ENCODE measurements at places on chromosomes 11 and 22.

DNA sequence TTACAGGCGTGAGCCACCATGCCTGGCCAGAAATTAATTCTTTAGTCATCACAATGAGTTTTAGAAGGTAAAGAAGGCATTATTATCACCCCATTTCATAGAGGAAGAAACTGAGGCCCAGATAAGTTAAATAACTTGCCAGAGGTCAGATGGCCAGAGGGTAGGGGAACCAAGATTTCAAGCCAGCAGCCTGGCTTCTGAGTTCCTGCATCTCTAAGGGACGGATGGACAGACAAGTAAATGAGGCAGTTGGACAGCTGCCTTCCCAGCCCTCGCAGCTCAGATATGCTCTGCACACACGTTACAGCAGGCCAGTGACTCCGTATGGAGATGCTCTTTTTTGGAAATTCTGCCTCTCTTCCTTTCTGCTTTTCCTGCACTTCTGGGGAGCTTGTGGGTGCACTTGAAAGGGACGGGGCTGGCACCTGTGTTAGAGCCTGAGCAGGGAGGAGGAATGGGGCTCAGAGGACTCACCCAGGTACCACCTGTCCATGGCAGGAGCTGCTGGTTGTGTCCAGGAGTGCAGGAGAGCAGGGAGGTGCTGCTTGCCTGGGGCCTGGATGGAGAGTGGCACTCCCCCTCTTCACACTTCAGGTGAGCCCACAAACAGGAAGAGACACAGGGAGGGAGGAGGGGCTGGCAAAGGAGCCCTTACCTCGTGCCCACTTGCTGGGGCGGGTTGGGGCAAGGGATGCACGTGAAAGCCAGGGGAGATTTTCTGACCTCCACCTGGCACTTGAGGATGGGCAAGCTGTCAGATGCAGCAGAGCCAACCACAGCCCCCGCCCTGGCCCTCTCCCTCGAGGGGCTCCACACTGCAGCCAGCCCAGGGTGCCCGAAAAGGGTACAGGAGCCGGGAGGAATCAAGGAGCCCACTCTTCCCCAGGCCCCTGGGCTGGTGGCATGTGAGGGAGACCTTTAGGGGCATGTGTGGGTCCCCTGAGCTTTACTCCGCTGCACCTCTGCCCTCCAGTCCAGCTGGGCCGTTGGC lies 3.3 kb upstream of the FXYD2 start:
- no peak for DNase-seq

- no peak for DNase-seq
Measured at GRCh38 chr11:119794756-119795155, 65.8 kb upstream of the NECTIN1 start.

GRCh38 chr22:27089264-27089663 lies 431.9 kb downstream of the MIAT start:
- no peak for DNase-seq

DNA sequence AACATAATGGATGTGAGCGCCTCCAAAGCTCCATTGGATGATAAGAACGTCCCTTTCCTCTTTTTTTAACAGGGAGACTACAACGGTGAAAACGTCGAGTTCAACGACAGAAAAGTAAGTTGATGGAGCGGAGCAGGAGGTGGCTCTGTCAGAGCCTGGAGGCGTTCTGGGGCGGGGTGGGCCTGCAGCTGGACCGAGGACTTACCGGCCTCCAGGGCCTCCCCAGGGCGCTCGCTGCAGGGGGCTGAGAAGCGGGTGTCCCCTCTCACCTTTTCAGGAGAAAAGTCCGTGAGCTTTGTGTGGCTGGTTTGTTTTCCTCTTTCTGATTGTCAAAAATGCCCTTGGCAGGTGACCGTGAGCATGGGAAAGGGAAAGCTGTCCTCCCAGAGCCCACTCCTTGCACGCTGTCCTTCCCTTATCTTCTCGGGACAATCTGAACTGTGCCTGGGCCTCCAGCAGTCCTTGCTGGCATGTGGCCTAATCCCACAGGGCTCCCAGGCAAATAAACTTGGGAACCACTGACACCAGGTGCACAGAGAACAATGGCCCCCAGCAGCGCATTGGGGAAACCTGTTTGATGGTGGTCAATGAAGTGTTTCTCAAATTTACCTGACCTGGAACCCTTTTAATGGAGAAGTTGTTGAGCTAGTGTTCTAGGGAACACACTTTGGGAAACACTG lies 38.4 kb downstream of the ANO1 start:
- DNase-seq = no peak

DNA sequence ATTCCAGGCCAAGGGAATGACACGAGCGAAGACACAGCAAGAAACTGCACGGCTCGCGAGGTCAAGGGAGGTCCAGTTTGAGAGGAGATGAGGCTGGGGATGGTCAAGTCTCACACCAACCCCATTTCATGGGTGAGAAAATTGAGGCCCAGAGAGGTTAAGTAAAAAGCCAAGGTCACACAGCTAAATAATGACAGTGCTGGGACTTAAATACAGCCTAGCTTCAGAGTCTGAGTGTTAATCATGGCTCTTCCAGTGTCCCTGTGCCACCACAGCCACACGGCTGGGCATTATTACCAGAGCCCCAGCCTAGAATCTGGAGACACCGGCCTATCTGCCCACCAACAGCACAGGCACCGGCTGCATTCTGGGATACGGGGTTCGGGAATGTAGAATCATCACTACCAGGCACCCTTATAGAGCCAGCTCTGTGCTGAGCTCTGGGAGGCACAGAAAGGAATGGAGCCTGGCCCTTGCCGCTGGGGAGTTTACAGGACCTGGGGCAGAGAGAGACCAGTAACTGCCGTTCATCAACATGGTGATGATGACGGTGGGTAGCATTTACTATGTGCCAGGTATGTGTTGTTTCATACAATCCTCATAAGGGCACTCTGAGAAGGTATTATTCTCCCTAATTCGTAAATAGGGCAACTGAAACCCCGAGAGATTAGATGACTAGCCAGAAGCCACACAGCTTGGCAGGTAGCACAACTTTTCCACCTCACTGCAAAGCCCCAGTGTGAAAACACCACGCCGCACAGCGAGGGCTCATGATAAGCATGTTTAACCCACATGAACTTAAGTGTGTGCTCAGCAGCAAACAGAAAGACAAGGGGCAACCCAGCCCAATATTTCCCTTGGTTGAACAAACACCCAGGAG lies 51.8 kb downstream of the CD6 start:
- DNase-seq = no peak

- no peak for DNase-seq
Measured at GRCh38 chr22:26245001-26245400, 75.7 kb downstream of the SEZ6L start.

GRCh38 chr11:65429068-65429681 lies 6.6 kb downstream of the NEAT1 start:
- DNase-seq = peak; percentile 72

Data from HFFc6 (cell line).